ENCODE measurements at places on chromosomes 13 and 19.

GRCh38 chr19:42528354-42529247, at the start of gene CEACAM1:
CEACAM1 (minus strand) TSS chr19:42528481; CDS start chr19:42528374, 107 bp downstream.
- DNase-seq: peak; percentile 66

- peak; percentile 84 for DNase-seq
These were observed 1.2 kb downstream of the BLVRB start for GRCh38 chr19:40464059-40465024.

GRCh38 chr13:100536643-100537180, 51.9 kb downstream of the GGACT start:
- no peak for DNase-seq

GRCh38 chr19:2720777-2721569, at the start of gene DIRAS1:
DIRAS1 (minus strand) TSS chr19:2721372; CDS start chr19:2717806, 3,566 bp downstream.
- DNase-seq: no peak

- peak; percentile 59 for DNase-seq
These were observed 3.5 kb upstream of the KLHL26 start for GRCh38 chr19:18633321-18633720.

DNA sequence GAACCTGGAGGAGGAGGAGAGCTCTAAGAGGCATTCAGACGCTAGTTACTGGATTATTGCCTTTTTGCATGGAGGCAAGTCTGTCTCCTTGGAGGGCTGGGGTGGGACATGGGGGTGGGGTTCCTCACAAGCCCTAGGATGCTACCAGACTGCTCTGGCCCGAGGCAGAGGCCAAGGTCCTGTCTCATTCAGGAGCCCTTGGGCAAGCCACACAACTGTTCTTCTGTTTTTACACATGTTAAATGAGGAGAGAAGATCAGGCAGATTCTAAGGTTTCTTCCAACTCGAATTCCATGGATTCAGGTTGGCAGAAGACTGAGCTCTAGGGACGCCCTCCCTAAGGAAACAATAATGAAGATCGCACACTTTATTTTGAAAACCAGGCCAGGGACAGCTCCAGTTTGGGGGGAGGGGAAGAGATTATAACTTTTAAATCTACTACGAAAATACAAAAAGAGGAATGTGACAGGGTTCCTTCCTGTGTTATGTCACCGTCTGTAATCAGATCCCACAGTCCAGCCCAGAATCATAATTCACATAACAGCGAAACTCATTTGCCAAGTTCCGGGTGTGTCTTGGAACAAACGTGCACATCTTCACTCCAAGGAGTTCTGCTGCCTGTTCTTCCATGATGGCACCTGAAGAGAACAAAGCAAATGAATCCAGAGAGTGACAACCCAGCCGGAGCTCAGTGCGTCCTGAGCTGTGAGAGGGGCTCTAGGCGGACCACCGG, 25.2 kb downstream of the IL17D start:
- no peak for DNase-seq

GRCh38 chr19:31749231-31749630, 400.0 kb upstream of the TSHZ3 start:
- no peak for DNase-seq

- no peak for DNase-seq
These were observed 16.6 kb downstream of the VRK3 start for GRCh38 chr19:50008532-50008931.

GRCh38 chr13:27372896-27373295, 51.5 kb upstream of the GTF3A start:
- no peak for DNase-seq

GRCh38 chr19:36081385-36081784, 26.7 kb downstream of the WDR62 start:
- DNase-seq: no peak

GRCh38 chr13:51258612-51259548, 36.7 kb downstream of the FAM124A start:
- no peak for DNase-seq

- DNase-seq: no peak
These were observed 2.1 kb downstream of the GATAD2A start for GRCh38 chr19:19407633-19407930.

DNA sequence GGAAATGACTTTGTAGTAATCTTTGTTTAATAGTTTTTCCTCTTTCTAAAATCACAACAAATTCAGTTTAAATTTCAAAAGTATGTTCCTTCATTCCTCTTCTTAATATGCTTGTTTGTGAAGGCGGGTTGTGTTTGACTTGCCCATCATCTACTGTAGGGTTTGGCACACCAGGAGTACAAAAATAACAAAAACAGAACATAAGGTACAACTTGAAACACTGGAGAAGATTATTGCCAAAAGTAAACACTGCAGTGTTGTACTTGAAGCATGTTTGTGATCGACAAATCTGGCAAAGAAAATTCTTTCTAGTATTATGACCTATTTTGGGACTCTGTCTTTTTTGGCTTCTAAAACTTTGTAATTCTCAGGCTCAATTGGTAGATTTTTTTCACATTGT, 518.6 kb downstream of the SLITRK5 start:
- DNase-seq: no peak

DNA sequence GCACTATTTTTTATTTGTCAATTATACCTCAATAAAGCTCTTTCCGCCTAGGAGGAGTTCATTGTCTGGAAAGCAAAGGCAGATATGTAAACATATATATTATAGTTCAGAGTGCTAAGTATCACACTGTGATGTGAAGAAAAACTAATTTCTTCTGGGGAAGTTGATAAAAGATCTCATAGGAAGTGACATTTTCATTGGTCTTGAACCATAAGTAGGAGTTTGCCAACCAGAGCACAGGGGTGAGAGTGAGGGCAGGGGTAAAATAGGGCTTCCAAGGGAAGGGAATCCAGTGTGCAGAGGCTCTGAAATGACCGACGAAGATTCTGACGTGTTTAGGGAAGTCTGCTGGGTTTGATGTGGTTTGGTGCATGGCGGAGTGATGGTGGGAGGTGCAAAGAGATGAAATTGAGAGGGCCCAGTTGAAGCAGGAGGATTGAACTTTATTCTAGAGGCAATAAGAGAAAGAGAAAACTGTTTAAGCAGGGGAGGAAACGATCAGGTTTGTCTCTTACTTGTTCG, 780 bp upstream of the GTF2F2 start:
- no peak for DNase-seq

GRCh38 chr19:16920816-16921529, 32.2 kb downstream of the F2RL3 start:
- DNase-seq: no peak

DNA sequence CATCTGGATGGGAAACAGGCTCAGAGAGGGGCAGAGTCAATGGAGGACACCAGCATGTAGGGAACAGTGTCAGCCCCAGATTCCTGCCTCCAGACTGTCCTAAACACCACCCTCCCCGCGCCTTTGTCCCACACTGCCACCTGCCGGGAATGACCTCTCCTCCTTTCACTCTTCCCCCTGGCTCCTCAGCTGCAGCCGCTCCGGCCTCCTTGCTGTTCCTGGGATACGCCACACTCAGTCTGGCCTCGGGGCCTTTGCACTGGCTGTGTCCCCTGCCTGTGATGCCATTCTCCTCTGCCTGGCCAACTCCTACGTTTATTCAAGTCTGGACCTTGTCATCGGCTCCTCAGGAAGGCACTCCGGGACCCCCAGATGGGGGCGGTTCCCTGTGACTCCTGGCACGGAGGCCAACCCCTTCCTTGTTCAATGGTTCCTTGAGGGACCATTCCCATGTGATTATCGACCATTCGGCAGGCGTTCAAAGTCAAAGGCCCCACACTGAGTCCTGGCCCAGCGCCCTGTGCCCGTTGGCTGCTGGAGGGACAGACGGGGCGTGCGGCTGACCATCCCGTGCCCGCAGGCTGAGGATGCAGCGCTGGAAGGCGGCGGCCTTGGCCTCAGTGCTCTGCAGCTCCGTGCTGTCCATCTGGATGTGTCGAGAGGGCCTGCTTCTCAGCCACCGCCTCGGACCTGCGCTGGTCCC, 15.8 kb downstream of the FUT6 start:
- no peak for DNase-seq

DNA sequence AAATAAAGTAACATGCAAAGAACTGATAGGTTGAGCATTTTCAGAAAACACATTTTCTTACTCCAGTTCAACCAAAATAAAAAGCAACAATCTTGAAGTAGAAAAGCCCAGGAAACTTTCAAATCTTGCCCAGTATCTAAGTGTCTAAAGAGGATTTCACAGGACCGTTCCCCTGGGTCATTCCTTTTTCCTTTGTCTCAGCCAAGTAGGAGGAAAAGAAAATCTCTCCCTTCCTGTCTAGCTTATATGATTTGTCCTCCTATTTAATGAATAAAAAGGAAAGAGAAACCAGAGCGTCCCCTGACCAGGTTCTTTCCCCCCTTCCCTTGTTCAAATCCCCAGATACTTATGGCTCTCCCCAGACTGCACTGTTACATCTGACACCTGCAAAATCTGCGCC, 248.0 kb downstream of the KCTD12 start:
- no peak for DNase-seq

- DNase-seq: no peak
These were observed 2.9 kb downstream of the SLC7A9 start for GRCh38 chr19:32866564-32867265.

DNA sequence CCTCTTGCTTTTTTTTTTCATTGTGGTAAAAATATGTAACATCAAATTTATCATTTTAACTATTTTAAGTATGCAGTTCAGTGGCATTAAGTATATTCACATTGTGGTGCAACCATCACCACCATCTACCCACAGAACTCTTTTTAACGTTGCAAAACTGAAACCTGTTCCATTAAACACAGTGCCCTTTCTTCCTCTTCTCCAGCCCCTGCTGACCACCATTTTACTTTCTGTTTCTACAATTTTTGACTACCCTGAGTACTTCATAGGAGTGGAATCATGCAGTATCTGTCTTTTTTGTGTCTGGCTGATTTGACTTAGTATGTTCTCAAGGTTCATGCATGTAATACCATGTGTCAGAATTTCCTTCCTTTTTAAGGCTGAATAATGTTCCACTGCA, 153.1 kb downstream of the FGF9 start:
- no peak for DNase-seq

DNA sequence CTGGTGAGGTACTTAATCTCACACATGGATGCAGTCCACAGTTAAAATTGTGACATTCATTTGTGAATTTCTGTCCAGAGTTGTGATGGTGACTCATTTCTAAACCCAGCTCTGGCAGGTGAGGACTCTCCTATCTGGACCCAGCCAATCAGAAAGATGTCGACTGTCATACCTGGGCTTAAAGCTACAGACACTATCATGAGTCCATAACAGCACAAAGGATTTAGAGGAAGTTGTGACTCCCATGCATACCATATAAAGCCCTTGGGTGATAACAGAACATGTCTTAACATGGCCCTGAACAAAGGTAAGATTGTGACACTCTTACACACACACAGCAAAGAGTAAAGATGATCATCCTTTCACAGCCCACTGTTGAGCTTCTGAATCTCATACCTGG, 59.7 kb upstream of the ZNF724 start:
- DNase-seq: no peak

DNA sequence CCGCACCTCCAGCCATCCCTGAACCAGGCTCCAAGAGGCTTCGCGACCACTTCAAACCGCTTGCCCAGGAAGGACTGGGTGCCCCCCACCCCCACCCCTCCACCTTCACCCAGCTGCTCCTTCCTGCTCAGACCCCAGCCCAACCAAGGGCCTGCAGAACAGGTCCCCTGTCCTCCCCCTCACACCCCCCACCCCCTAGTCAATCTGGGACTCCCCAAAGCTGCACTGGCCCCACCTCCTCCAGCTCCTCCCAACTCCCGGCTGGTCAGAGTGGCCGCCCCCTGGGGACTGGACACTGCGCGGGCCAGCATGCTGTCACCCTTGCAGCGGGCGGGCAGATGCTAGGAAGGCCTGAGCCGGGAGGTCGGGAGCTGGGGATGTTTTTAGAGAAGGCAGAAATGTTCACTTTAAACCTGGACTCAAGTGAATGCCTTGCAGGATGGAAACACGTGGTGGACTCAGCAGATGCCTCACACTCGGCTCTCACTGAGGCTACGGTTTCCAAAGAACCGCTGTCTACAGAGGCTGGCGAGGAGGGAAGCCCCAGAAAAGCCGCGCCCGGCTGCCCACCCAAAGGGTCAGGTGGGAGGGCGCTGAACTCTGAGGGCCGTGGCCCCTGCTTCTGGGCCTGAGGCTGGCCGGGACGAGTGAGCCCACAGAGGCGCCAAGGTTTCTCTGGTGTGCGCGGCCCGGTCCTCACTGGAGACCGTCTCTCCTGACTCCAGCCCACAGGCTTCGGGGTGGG, 8.0 kb downstream of the RPL36 start:
- no peak for DNase-seq

- DNase-seq: no peak
These were observed 412.0 kb downstream of the FOXO1 start for GRCh38 chr13:40254394-40254793.

DNA sequence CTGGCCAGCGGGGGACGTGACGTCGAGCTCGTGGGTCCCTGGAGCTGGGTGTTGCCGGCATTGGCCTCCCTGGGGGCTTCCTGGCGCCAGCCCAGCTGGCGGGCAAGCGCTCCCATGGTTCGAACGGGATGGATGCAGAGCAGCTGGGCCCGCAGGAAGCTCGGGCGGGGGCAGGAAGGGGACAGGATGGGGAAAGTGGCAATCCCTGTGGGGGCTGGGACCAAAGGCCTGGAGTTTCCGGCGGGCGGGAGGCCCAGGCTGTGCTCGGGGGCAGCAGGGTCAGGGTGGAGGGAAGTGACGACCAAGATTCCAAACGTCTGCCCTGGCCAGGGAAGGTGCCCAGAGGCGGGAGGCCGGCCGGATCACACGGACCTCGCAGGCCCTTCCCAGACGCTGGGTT, 19.3 kb downstream of the PALM start:
- peak; percentile 93 for DNase-seq

GRCh38 chr19:27828829-27829228, 1384.1 kb downstream of the UQCRFS1 start:
- DNase-seq: no peak

DNA sequence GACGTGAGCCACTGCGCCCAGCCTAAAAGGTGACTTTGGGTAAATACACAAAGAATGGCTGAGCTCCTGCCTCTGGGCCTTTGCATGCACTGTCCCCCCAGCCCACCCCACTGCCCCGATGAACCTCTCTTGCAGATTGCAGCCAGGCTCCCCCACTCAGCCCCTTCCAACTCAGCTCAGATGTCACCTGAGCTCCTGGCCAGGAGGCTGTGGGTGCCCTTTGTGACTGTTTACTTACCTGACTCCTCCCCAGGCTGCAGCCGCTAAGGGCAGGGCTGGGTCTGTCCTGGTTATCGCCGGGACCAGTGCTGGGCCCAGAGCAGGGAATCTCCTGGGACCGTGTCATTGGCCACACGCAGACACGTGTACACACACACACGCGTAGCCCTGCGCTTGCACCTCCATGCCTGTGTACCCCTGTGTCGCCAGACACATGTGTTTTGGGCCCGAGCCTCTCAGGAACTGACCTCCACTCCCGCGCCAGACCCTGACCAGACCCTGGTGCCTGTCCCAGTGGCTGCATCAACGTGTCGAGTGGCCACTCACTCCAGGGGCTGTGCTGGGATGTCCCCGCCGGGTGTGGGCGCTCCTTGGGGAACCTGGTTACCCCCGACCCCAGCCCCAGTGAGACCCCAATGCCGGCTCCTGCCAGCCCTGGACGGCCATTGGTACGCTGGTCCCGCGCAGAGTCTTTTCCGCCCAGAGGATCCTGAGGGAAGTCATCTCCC, 18.7 kb downstream of the EFNA2 start:
- DNase-seq: peak; percentile 35

GRCh38 chr19:46766569-46767317, 20.5 kb upstream of the STRN4 start:
- no peak for DNase-seq

Measured in right cardiac atrium (tissue), 5 donors.